Heart right ventricle (tissue), 16 donors: ENCODE measurements at places on chromosomes 4 and X. TPM values are rescaled to one million over a fixed set of nuclear protein-coding genes. Genes with fewer than 3 reads are reported as not detected.
A peak's percentile ranks its signal among the peaks of the same experiment; 100 is the strongest.

LDOC1 gene
- 2.0 TPM for total RNA-seq

DNA sequence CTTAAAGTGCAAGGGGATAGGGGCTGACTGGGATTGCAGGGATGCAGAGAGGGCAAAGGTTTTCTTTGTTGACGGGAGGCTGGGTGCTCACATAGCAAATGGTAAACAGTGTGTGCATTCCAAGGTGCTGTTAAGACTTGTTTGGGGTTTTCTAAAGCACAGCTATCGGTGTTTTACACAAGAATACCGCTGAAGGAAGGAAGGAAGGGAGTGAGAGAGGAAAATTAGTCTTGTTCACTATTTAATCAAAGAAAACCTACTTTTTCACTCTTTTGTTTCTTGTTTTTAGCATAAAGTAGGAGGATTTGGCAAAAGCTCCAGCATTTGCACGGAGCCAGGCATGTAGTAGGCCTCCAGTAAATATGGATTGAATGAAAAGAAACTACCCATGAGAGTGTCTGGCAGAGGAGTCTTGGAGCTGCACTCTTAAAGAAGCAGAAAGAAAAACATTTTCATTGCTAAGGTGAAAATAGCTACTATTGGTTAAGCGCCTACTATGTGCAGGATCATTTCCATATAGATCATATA is 99.7 kb downstream of the FIP1L1 start:
- H3K27me3 ChIP-seq = no peaks in the 10 kb centered on the region
- no peaks in the 10 kb centered on the region for H3K36me3 ChIP-seq
- H3K27ac ChIP-seq = no peak overlapping the region
- DNase-seq = no peak

F9 gene
- not detected for total RNA-seq

DNA sequence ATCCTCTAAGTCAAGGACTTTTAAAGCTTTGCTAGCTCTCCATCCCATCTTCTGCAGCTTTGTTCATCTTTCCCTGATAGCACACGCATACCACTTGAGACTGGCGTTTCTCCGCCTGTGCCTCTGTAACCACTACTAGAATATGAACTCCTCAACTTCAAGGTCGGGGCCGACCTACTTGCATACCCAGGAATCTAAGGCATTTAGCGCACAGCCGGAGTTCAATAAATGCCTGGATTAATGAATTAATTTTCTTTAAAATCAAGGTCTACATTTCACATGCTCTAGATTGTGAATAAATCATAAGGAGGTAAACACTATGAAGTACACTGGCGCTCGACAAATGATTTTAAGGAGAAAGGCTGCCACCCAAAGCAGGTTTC is 89.3 kb downstream of the HNRNPD start:
- peaks cover 5% of the 10 kb centered on the region for H3K4me1 ChIP-seq
- H3K36me3 ChIP-seq = no peaks in the 10 kb centered on the region
- DNase-seq = no peak

NKX6-1 gene
- total RNA-seq = not detected

AKAP14 gene
- total RNA-seq = not detected

GRCh38 chrX:101229170-101229569 is 9.6 kb downstream of the DRP2 start:
- H3K27ac ChIP-seq = no peak overlapping the region
- H3K4me3 ChIP-seq = no peak overlapping the region
- no peak for DNase-seq
- H3K36me3 ChIP-seq = no peaks in the 10 kb centered on the region
- no peaks in the 10 kb centered on the region for H3K4me1 ChIP-seq

DNA sequence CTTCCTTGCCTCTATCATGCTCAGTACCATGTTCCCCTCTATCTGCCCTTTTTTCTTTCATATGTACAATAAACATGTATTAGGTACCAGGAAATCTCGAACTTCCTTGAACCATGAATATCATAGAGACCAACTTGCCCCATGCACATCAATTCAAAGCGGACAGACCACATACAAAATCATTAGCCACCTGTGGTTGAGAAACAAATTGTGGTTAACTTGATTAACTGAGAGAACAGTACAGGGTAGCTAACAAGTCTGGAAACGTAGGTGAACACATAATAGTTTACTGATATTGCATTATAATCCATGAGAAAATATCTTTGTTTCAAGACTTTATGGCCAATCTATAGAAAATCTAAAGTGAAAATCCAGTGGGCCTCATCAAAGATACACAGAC is 8.2 kb downstream of the CASP3 start:
- H3K27ac ChIP-seq = no peak overlapping the region
- H3K4me3 ChIP-seq = no peak overlapping the region
- H3K27me3 ChIP-seq = no peaks in the 10 kb centered on the region
- no peak for DNase-seq

HOPX gene
- 2.5 TPM for total RNA-seq

POU3F4 gene
- not detected for total RNA-seq

- no peak overlapping the region for H3K27ac ChIP-seq
- no peak for DNase-seq
- no peaks in the 10 kb centered on the region for H3K27me3 ChIP-seq
- no peak overlapping the region for H3K4me3 ChIP-seq
These were observed 720.9 kb downstream of the FSTL5 start for GRCh38 chr4:161442921-161443320.

P2RY8 gene
- 4.0 TPM for total RNA-seq

DNA sequence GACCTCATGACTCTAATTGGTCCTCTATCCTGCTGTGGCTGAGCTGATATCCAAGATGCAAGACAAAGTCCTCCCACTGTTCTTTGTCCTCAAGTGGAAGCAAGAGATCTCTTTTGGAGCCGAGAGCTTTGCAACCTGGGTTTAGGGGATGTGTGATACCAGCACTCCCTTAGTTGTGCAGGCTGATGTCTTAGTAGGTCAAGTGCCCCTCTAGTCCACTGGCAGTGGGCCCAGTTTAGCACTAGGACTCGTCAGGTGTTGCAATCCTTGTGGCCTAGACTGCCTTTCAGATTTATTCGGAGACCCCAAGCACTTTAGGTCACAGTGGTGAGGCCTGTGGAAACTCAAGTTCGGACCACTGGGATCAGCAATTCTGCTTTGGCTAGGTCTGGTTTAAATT is 64.0 kb downstream of the GPRASP3 start:
- H3K4me3 ChIP-seq = no peak overlapping the region
- DNase-seq = no peak
- no peaks in the 10 kb centered on the region for H3K36me3 ChIP-seq
- no peaks in the 10 kb centered on the region for H3K4me1 ChIP-seq

EPGN gene
- not detected for total RNA-seq

DNA sequence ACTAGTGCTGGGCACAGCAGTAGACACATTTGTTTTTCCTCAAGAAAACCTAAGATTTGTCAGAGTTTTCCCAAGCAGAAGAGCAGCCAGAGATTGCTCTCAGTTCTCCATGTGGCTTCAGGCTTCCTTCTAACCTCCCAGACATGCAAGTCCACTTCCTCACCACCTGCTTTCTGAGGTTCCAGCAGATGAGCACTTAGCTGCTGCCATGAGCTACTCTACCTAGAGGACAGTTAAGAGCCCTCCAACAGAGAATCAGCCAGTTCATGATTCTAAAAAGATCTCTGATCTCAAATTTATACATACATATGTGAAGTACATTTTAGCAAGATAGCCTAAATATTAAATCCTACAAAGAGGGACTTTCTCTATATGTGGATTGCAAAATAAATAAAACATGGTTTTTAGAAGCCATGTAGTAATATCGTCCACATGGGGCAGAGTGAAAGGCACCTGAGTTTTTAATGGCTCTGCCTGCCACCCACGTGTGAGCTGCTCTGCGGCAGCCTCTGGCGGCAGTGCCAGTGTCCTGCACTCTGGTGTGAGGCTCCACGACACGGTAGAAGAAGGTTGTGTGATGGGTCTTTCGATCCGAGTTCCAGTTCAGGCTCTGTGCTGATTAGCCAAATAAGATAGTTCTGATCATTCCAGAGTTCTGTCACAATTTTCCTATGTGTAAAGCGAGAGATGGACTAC is 10.3 kb downstream of the CYP4V2 start:
- peak; percentile 38 for DNase-seq
- peak overlapping the region; percentile 8 for H3K27ac ChIP-seq
- H3K4me1 ChIP-seq = no peaks in the 10 kb centered on the region
- H3K4me3 ChIP-seq = no peak overlapping the region

- no peak overlapping the region for H3K4me3 ChIP-seq
- no peak for DNase-seq
- H3K27me3 ChIP-seq = no peaks in the 10 kb centered on the region
- no peaks in the 10 kb centered on the region for H3K36me3 ChIP-seq
These were observed 395.1 kb downstream of the RAB28 start for GRCh38 chr4:13088726-13089658.

- no peaks in the 10 kb centered on the region for H3K36me3 ChIP-seq
- DNase-seq = no peak
- no peaks in the 10 kb centered on the region for H3K4me1 ChIP-seq
- no peak overlapping the region for H3K4me3 ChIP-seq
These were observed 52.8 kb downstream of the P2RY10 start for GRCh38 chrX:78997870-78998558.

- no peak for DNase-seq
- H3K27me3 ChIP-seq = no peaks in the 10 kb centered on the region
- H3K4me3 ChIP-seq = no peak overlapping the region
- no peak overlapping the region for H3K27ac ChIP-seq
- no peaks in the 10 kb centered on the region for H3K36me3 ChIP-seq
These were observed 33.1 kb upstream of the GNRHR start for GRCh38 chr4:67787311-67787710.
